Naive thymus-derived CD4-positive, alpha-beta T cell (primary cell): ENCODE measurements at places on chromosomes 7 and 10.

GRCh38 chr7:158114056-158114850, 473.4 kb downstream of the PTPRN2 start:
- no peak for DNase-seq

DNA sequence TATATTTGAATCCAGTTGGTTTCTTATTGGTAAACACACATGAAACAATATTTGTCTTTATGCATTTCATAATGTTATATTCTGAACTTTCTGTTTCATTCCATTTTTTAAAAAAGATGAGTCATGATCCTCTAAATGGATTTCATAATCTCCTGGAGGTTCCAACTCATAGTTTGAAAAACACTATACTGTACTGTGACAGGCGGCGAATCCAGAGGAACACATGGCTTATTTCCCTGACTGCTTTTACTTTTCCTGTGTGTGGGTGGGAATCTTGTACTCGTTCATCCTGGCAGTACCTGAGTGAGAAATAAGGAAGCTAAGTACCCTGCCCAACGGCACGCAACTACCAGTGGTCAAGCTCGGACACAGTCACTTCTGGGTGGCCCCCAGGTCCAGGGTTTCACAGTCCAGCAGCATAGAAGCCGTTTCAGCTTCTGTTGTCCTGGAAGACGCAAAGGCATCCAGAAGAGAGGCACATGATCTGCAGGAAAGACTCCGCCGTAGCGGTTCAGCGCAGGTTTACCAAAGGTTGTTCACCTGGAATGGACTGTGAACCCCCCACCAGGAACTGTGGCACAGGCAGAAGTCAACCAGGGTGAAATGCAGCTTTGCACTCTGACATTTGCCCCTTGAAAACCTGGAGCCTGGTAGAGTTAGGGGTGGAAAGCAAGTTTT, 117.7 kb downstream of the CCNY start:
- DNase-seq = no peak

DNA sequence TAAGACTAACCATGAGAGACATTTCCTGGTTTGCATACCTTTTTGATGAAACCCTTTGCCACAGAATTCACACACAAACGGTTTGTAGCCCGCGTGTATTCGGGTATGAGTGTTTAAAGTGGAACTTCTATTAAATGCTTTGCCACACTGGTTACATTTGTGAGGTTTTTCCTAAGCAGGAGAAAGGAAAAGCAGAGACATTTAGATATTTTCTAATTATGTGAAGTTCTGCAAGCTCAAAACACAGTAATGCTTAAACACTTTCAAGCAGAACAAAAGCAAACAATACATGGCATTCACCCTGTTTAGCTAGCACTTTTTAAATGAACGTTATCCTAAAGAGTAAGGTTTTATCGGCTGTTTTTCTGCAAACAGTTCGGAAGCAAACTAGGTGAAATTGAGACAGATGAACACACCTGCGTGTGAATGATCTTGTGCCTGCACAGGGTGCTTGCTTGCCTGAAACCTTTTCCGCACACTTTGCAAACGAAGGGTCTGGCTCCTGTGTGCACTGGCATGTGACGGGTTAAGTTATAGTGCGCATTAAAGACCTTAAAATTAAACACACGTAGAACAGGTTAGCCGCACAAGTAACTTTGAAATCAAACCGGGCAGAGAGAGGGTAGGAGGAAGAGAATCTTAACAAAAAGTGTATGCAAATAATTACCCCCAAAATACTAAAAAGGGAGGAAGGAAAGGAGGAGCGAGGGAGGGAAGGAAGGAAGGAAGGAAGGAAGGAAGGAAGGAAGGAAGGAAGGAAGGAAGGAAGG, 1.6 kb downstream of the FEZF1 start:
- no peak for DNase-seq

GRCh38 chr7:100875356-100875751, 451 bp downstream of the SRRT start:
- peak; percentile 49 for DNase-seq

DNA sequence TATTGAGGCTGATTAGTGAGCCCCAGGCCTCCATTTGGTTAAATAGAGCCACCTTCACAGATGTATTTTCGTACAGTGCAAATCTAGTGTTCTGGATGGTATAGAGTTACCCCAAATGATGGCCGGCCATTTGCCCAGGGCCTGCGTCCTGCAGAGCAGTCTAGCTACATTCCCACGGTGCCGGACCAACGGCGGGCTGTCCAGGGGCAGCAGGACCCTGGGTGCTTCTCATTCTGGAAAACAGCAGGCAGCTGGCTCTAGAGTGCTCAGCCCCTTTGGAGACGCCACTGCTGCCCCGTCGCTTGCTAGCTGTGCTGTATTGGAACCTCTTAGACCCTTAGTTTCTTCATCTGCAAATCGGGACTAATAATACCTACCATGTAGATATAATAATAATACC, 149.1 kb downstream of the RGS10 start:
- DNase-seq = no peak

DNA sequence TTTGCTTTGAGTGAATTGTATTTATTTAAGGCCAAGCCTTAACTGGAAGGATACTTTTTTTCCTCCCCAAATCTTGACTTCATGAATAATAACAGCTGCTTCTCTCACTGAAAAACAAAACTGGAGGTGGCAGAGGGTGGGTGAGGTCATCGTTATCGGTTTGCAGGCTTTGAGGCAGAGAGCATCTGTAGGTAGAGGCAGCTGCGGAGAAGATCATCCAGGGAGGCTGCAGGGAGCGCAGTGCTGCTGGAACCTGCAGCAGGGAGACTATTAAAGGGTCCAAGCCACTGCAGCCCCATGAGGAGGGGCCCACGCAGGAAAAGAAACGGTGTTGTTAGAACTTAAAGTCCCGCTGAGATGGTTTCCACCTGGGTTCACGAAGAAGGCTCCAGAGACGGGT, 112.1 kb upstream of the SDK1 start:
- no peak for DNase-seq

DNA sequence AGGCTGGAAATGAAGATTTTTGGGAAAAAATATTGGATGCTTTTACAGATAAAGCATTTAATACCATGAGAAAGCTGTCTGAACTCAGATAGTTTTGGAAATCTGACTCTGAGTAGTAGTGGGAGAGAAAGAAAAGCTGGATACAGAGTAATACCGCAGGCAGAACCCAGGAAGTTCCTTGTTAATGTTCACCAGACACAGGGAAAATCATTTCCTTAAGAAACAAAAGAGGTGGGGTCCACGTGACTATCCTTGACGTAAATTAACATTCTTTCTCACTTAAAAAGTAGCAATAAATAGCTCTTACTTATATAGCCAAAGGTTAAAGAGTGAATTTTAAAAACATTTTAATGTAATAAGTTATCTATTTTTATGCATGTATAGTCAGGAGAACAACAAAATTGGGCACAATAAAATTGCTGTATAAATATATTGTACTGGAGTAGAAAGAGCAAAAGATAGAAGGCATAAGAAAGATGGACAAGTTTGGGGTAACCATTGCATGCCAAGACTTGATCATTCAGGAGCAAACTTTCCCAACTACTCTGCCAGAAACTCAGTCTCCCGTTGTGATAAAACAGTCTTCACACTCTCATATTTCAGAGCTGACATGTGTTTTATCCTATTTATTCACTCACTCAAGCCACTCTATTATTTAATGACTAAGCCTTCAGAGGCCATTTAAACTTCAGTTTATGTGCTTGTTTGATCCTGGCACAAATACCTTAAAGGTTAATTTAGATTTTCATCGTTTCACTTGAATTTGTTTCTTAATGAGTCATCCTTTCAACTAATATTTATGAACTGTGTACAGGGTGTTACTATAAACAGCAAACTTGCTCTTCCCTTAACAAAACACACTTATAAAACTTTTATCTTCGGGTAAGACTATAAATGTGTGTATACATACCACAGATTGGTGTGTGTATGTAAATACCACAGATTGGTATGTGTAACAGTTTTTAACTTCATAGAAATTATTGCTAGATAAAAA, 143.1 kb downstream of the GNAI1 start:
- no peak for DNase-seq

GRCh38 chr7:155216475-155217272, 81.0 kb upstream of the INSIG1 start:
- no peak for DNase-seq

DNA sequence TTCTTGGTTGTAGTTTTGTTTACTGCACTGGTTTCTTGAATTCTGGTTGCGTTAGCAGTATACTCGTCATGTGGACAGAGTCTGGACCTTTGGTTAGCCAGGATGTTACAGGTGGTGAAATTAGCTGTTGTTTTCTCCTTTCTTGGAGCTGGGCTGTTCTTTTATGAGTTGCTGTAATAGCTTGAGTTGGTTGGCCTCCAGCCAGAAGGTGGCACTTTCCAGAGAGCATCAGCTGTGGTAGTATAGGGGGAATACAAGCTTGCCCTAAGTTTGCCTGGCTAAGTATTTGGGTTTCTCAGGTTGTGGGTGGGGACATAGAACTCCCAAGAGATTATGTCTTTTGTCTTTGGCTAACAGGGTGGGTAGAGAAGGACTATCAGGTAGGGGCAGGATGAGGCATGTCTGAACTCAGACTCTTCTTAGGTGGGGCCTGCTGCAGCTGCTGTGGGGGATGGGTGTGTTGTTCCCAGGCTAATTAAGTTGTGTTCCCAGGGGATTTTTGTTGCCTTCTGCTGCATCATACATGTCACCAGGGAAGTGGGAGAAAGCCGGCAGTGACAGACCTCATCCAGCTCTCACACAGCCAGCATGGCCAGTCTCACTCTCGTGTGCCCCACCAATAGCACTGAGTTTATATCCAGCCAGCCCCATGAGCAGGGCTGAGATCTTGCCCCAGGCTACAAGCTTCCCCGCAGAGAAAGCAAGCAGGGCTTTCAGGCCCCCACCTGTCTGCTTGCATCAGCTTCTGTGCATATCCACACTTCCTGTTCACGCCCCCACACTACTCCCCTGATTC, 246.7 kb upstream of the TPK1 start:
- DNase-seq = no peak

- DNase-seq = no peak
These were observed 197.5 kb upstream of the CSTF2T start for GRCh38 chr10:51896849-51897248.

- DNase-seq = no peak
These were observed 13.7 kb downstream of the BPGM start for GRCh38 chr7:134660242-134660785.

GRCh38 chr10:70981171-70981836, 92.9 kb upstream of the PCBD1 start:
- no peak for DNase-seq

DNA sequence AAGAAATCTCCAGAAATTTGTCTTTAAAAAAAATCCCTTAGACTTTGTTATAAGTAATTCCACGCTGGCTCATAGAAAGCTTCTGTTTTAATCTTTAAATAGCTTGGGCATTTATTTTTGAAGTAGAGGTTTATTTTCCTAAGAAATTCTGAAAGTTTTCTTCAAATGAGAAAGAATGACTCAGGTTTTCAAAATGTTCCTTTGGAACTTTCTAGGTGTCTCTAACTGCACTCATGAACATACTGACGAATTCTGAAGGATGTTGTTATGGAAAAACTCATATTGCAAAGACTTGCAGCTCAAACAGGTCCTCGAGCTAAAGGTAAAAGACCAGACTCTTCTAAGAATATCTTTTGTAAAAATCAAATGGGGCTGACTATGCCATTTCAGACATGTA, 10.7 kb downstream of the DGKI start:
- no peak for DNase-seq

GRCh38 chr7:148770004-148770403, 71.3 kb downstream of the CUL1 start:
- no peak for DNase-seq

DNA sequence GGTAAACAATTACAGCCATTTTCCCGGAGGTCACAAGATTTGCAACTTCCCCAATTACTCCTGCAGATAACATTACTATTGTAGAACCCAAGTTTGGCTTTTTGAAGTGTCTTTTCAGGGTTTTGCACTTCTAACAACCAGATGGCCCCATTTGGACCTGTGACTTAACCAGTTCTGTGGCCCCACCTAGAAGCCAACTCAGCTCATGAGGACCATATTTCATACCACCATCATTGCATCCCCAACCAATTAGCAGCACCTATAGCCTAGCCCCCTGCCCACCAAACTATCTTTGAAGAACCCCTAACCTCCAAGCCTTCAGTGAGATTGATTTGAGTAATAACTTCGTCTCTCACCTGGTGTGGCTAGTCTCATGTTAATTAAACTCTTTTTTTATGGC, 51.3 kb upstream of the WDR11 start:
- DNase-seq = no peak

GRCh38 chr7:47179812-47180515, 401.9 kb downstream of the TNS3 start:
- no peak for DNase-seq

- peak; percentile 39 for DNase-seq
These were observed 59.6 kb downstream of the ADRB1 start for GRCh38 chr10:114103284-114103683.

GRCh38 chr7:118496138-118496644, 271.7 kb downstream of the ANKRD7 start:
- no peak for DNase-seq

- no peak for DNase-seq
These were observed 153.3 kb downstream of the XPNPEP1 start for GRCh38 chr10:109769966-109770365.

DNA sequence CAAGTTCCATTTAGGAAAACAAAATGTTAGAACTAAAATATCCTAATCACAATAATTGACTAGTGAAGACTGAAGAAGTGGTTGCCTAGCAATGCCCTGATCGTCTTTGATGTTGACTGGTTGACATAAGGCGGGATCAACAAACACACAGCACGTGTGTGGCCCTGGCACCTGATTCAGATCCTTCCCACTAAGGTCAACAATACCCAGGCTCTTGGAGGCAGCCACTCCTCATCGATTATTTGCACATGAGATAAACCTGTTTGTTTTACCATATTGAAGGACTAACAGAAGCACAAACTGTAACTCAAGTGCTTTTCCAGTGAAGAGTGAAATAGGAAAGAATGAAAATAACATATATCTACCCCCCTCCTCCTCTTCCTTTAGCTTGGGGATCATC, 15.6 kb downstream of the FANK1 start:
- no peak for DNase-seq

DNA sequence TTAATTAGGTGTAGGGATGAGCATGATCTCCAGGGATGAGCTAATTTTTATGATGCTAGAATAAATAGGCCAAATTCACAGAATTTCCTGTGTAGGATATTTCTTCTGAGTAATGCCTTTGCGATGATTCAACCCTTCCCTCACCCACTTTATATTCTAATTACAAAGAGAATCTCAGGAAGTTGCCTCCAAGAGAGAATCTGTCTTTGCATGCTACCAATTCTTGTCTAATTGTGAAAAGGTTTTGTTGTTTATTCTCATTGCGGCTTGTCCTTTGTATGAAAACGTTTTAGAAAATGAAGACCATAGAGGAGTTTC, 6.3 kb downstream of the C7orf57 start:
- DNase-seq = no peak

- DNase-seq = no peak
These were observed 74.8 kb upstream of the CDK1 start for GRCh38 chr10:60703266-60704041.

DNA sequence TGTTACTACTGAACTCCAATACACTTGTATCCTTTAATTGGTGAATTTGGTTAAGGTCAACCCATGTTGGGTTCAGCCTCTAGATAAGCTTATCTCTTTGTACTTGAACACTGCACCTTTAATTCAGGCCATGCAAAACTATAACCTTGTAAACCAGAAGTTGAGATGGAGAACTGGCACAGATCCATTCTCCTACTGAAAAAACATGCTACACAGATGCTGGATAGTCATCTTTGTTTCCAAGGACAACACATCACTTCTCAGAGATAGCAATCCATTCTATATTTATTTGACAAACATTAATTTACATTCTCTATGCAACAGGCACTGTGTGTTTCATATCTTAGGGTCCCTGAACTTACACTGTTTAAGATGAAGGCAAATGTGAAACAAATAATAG, 2.9 kb upstream of the CDK14 start:
- DNase-seq = no peak
